ENCODE measurements at places on chromosomes 4 and X.

DNA sequence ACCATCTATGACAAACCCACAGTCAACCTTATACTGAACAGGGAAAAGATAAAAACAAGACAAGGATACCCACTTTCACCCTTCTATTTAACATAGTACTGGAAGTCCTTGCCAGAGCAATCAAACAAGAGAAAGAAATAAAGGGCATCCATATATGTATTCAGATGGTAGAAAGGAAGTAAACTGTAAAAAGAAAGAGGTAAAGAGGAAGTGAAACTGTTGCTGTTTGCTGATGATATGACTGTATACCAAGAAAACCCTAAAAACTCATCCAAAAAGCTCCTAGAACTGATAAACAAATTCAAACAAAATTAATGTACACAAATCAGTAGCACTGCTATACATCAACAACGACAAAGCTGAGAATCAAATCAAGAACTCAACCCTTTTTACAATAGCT, 538.7 kb upstream of the PABPC4L start:
- no peak for DNase-seq

GRCh38 chr4:53365486-53366300, at the start of gene SCFD2:
TSS of gene SCFD2 (minus strand) at chr4:53366061.
- DNase-seq: peak; percentile 99

DNA sequence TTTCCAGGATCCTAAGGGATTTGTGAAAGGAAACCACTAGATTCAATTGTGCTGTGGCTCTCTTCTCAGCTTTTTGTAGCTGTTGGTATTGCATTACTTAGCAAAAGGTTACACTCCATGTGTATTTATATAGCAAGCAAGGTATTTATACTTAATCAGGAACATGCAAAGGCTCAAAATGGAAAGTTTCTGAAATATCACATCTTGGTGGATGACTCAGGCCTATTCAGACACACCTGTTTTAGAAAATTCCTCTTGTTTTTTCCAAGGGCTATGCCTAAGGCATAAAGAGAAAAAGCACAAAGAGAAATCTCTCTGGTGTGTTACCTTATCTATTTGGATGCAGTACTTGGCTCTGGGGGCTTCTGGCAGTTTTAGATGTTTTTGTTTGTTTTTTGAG, 144.4 kb upstream of the GALNT7 start:
- DNase-seq: no peak

DNA sequence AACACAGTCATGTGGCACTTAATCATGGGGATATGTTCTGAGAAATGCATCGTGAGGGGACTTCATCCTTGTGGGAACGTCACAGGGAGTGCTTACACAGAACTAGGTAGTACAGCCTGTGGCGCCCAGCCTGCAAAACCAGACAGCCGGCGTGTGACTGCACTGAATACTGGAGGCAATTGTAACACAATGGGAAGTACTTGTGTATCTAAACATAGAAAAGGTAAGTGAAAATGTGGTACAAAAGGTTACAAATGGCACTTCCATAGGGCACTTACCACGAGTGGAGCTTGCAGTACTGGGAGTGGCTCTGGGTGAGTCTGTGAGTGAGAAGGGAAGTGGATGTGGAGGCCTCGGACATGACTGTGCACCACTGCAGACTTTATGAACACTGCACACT, 5.2 kb downstream of the TLR3 start:
- no peak for DNase-seq

GRCh38 chr4:145840162-145840768, 98.4 kb downstream of the ZNF827 start:
- DNase-seq: no peak

DNA sequence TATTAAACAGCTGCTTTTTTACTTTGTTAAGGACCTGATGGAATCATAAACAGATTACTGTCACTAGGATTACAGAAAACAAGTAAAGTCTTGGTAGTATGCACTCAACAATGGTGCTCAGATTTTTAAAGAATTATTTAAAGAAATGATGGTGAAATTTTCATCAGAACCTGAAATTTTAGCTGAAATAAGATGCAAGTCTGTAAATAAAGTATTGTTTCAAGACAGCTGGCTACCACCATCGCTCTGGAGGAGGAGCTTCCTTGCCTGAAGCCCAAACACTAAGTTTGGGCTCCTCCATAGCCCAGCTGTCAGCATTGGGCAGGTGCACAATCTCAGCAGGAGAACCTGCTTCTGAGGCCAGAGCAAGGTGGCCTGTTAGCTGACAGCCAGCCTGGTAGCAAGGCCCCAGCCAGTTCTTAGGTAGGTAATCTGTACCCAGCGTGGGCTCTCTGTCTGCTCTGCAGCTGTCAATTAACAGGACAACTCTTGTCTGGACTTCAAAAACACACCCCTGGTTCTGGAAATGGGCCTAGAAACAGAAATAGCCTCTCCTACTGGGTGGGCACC, 4.6 kb downstream of the GAB1 start:
- no peak for DNase-seq

DNA sequence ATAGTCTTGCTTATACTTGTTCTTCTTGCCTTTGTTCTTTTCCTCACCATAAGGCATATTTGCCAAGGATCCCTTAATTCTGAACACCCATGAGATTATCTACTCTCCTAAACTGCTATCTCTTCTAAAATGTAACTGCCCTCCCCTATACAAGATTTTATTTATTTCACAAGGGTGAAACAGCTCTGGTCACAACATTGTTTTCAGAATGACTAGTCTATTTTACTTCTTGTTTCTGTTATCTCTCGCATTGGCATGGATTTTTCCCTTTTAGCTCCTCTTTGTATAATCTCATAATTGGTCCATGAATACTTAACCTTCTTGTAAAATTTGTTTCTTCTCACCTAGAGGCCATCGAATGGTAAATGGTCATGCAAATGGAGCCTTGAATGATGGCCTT, 17.2 kb upstream of the COL25A1 start:
- DNase-seq: no peak

DNA sequence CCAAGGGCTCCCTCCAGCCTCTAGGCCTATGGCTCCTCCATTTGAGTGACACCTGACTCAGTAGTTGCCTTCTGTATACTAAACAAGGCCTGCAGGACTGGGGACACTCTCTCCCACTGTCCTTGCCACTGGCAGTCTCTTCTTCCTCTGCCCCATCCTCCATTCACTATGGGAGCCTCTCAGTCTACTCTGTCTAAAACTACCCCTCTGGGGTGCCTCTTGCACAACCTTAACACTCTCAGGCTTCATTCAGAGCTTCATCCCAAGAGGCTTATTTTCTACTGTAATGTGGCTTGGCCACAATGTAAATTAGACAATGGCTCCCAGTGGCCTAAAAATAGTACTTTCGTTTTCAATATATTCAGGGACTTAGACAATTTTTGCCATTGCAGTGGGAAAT, 133.0 kb downstream of the ZC4H2 start:
- DNase-seq: no peak

GRCh38 chr4:99979872-99980271, 29.8 kb upstream of the H2AZ1 start:
- DNase-seq: no peak

DNA sequence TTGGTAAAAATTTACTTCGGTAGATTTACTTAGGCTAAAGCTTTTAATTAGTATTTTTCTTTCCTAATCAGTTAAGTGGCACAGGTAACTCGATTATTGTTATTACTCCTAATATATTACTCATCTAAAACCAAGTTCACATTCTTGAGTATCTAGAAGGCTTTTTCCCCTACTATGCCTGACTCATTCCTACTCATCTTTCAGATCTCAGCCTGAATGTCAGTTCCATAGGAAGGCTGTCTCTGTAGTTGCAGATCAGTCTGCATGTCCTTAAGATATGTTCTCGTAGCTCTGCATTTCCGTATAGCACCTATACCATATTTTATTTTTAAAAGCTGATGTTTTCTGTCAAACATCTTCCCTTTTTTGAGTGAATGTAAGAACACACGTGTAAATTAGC, 5.9 kb upstream of the FAM184B start:
- DNase-seq: no peak

- no peak for DNase-seq
These were observed 459.5 kb downstream of the RAPGEF2 start for GRCh38 chr4:159562366-159562765.

GRCh38 chr4:98996056-98996764, 689 bp downstream of the METAP1 start:
- DNase-seq: no peak

- no peak for DNase-seq
These were observed 21.0 kb upstream of the TMSB15B start for GRCh38 chrX:103941201-103941975.

DNA sequence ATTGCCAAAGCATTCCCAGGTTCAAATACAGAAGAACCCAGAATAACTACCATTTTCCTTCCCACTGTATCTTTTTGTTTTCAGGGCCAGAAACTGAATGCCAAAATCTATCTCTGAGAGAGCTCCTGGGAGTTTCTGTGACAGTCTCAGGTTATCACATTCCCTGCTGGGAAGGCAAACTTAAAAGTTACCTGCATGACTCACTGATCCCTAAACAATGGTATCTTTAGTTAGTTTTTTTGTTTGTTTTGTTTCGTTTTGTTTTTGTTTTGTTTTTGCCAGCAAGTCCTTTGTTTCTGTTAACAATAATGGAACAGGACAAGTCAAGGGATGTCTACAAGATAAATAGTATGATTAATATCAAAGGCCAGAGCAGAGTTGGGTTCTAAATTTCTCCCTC, 34.3 kb downstream of the PAPSS1 start:
- no peak for DNase-seq

DNA sequence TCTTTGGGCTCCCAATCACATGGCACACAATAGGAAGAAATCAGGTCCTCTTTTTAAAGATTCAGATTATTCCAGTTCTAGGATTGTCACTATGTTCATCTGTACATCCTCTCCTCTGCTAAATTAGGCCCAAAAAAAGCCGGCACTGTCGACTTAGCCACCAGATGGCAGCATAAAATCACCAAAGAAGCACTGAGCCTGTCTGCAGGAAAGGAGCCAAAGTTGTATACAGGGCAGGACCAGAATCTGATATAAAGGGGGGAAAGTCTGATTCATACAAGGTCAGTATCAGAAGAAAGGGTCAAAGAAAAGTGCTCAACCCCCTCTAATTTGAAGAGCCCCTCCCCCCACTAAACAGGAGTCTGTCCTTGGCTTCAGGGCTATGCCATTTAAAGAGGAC, 292.5 kb downstream of the CHIC1 start:
- DNase-seq: peak; percentile 84

GRCh38 chrX:152813206-152813605, 17.4 kb downstream of the CETN2 start:
- DNase-seq: no peak

DNA sequence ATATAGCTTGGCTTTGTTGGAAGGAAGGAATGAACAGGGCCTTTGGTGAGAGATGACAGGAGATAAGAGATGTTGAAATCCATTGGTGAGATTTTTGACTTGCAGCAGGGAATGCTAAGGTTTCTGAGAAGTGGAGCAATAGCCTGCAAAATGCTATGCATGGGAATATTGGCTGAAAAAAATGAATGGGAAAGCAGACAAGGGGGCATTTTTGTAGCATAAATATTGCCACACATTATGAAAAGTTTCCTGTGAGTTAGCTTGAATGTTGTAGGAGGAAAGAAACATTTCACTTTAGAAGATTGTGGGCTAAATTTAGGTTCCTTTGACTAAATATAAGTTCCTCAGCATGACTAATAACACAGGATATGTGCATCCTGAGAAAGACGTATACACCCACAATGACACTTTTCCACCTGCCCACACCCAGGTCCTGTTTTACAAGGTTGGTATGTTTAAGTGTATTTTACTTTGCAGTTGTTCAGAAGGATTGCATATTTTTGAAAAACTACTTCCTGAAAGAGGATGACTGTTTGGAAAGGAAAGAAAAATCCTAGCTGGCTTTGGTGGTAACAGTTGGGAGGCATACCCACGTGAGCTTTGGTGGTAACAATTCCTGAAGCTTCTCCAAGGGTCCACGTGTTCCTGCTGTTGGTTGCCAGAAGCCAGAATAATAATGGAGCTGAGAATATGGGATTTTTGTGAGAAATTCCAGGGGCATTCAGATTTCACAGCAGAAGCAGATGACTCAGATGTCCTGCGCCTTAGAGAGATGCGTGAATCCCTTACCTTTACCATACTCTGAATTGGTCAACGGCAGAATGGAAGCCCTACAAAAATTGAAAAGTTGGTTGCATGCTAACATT, 28.5 kb downstream of the PHEX start:
- no peak for DNase-seq

DNA sequence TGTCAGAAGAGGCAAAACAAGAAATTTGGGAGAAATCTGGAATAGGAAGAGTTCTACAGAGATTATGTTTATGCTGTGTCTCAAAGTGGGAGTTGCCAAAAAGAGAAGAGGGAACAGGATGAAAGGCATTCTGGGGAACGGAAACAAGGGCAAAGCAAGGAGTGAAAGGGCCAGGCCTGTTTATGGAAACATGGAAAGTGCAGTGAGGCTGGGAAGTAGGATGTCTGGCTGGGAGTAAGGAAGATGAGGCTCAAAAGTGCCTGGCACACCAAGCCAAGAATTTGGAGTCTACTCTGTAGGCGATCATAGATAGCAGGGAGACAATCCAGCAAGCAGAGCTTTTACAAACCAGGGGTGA, 1.8 kb upstream of the CUL4B start:
- DNase-seq: no peak

DNA sequence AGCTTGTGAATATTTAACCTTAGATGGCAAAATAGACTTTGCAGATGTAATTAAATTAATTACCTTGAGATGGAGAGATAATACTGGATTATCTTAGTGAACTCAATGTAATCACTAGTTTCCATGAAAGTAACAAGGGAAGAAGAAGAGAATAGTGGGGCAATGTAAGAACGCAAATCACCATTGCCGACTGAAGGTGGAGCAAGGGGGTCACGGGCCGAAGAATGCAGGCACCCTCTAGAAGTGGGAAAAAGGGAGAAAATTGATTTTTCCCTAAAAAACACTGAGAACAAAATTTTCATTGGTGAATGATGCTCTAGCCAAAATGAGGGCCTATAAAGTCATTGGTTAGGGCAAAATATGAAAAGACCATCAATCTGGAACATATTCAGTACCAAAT, 375.6 kb upstream of the EPHA5 start:
- DNase-seq: no peak

- no peak for DNase-seq
These were observed 116.9 kb upstream of the GABRA2 start for GRCh38 chr4:46506876-46507275.

DNA sequence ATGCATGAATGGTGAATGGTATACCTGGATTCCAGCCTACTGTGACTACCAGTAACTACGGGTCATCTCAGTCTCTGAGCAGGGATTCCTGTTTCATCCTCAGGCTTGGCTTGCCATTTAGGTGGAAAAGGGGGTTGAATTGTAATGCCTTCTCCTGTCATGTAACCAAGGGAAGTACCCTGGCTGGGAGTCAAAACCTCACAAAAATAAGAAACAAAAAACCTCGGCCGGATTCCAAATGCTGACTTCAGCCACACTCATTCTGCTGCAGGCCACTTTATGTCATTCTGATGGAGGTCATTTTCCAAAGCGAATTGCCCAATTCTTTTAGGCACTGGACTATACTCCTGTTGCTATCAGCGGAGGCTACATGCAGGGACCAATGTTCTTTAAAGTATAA, 324.7 kb downstream of the LDB2 start:
- DNase-seq: peak; percentile 85

- no peak for DNase-seq
These were observed 28.6 kb downstream of the TEX13A start for GRCh38 chrX:105191878-105192277.

GRCh38 chr4:115970859-115971258, 857.4 kb upstream of the NDST4 start:
- DNase-seq: no peak

Data from right atrium auricular region (tissue), 2 donors.